DMS53 (cell line): ENCODE measurements at places on chromosomes 2 and 18.

DNA sequence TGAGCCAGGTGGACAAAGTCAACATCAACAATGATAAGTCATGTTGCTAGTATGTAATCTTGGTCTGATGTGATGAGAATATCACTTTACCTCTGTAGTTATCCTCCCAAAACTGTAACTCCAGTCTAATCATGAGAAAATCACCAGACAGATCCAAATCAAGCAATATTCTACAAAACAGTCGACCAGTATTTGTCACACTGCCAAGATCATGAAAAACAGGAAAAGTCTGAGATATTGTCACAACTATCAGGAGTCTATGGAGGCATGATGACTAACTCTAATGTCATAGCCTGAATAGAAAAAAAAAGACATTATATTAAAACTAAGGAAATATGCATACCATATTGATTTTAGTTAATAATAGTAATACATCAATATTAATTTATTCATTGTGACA is 1883.3 kb upstream of the CELF4 start:
- DNase-seq: peak; percentile 50

DNA sequence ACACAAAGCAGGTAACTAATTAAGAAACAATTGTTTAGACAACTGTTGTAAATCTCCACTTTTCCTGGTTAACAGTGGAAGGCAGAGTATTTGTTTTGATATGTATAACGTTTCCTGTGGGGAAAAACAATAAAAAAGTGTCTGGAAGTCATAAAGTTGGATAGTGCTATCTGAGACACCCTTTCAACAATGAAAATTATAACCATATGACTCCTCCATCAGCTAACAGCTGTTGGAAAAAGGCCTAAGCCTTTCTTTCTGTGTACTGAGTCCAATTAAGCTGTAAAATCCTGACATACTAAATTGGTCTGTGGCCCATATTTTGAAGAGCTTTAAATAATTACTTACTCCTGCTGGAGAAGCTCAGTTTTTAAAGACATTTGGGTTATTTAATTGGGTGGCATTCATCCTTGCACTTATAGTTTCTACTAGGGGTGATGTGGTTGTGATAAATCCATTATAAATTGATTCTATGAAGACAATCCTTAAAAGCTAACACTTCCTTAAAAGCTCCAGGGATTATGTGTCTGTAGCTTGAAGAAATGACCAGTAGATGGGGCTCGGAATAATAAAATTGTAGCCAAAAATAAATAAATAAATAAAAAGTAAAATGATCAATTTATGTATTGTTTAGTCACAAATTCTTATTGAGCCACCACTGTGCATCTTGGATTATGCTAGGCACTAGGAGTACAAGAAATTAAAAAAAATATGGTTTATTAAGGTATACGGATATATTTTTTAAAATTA is 698.1 kb upstream of the NXPH2 start:
- no peak for DNase-seq

DNA sequence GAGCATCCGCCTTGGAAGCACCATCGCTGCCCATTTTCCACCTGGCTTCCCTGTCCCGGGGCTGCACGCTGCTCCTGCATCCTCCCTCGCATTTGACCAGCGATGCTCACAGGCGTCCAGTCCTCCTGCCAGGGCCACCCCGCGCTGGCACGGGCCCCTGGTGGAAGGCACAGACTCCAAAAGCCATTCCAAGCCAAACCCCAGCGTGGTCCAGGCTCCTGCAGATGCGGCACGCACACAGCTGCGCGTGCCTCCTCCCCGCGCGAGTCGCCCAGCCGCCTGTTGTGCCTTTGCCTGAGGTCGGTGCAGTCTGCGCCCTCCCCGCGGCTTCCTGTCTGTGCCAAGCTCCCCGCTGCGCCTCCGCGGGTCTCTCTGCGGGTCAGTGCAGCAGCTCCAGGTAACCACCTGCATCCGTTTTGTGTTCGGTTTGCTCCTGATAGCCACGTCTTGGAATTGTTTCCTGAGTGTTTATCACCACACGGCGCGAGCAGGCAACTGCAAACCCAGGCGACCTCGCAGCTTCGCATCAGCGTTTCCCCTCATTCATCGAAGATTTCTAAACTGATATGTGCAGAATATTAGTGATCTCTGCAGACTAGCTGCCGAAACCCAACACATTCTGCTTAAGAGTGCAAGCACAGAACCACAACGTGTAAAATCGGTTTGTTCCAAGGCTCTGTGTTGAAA is 65.2 kb upstream of the SALL3 start:
- DNase-seq: no peak

DNA sequence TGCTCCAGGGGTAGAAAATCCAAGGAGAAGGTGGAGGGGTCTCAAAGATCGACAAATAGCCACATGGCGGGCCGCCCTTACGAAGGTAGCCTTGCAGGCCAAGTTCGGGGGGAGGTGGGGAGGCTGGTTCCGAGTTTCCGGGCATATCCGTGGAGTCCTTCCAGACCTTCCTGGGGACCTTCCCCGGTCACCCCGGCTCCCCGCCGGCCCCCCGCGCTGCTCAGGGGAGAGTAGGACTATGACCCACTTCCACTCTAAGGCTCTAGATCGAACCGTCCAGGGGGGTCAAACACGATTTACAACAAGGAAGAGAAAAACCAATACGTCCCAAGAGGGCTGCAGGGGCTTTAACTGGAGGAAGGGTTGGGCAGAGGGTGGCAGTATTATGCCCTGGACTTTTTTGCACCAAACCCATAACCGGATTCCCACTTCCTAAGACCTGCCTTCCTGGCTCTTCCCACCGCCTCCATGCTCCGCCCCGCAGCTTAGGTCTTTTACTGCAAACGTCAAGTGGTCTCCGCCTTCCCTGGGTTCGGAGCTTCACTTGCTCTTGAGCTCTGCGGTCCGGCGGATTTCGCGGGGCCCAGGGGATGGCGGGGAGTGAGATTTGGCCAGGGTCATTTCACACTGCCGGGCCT is 779 bp upstream of the LYPD6 start:
- peak; percentile 81 for DNase-seq

GRCh38 chr2:14806613-14807012 is 174.1 kb downstream of the LRATD1 start:
- no peak for DNase-seq

- no peak for DNase-seq
Measured at GRCh38 chr2:98893911-98894321, 42.1 kb downstream of the CRACDL start.

DNA sequence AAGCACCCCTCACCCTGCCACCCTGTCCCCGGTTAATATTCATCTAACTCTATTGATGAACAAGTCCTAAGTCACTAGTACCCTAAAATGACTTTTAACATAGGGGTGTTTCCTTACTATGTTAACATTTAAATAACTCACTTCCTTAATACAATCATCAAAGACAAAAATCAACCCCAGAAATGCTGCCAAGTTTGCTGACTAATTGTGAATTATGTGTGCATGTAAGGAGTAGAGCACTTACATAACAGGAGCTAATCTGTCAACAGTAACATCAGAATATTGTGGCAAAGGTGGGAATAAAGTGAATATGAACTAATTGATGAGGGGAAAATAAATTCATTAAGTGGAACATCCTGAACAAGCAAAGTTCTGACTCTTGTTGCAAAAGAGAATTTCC is 81.4 kb upstream of the ERBB4 start:
- DNase-seq: no peak

- DNase-seq: no peak
Measured at GRCh38 chr18:6261938-6262337, 152.8 kb downstream of the L3MBTL4 start.

DNA sequence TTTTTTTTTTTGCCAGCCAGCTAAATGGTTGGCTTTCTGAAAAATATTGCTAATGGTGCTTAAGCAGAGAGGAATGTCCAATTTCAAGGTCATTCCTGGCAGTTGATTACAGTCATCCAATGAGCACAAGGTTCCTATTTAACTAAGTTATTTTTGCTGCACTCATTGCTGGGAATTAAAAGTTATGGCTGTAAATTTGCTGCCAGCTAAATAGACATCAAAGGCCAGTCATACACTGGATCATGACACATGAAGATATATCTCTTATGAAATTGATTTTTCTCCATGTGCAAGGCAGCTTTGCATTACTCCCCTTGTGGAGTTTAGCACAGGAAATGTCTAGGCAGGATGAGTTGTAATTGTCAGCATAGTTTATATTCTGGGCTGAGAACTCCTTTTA is 1898.4 kb upstream of the CELF4 start:
- DNase-seq: no peak

- DNase-seq: no peak
Measured at GRCh38 chr18:261398-262073, 6.3 kb downstream of the THOC1 start.

DNA sequence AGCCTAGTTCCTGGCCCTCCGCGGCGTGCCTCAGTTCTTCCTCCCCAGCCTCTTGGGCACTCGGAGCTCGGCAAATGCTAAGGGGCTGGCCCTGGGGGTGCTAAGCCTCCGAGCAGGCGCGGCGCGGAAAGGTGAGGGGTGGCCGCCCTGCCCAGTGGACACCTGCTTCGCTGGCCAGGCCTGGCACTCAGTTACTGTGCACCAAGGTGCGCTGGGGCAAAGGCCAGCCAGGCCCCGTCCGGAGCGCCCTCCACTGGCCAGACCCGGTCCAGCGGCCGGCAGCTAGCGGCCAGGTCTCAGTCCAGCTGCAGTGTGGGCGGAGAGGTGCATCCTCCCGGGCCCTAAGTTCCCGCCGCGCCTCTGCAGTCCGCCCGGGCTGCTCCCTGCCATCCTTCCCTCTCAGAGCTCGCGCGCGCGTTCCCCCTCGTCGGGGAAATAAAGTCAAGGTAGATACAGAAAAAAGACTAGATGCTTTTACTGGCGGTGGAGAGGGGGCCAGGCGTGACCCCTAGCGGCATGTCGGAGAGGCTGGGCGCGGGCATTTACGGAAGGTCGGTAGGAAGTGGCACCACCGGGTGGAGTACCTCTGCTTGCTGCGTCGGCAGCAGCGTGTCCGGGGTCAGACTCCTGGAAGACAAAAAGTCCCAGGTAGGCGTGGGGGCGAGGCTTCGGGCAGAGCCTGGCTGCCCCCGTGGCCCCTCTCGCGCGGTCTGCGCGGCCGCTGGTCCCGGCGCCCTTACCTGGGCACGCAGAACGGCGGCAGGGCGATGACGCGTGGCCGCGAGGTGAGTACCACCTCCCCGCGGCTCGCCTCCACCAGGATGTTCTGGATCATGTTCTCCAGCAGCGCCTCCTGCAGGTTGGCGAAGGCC is 9.4 kb upstream of the CRYBA2 start:
- DNase-seq: peak; percentile 96

DNA sequence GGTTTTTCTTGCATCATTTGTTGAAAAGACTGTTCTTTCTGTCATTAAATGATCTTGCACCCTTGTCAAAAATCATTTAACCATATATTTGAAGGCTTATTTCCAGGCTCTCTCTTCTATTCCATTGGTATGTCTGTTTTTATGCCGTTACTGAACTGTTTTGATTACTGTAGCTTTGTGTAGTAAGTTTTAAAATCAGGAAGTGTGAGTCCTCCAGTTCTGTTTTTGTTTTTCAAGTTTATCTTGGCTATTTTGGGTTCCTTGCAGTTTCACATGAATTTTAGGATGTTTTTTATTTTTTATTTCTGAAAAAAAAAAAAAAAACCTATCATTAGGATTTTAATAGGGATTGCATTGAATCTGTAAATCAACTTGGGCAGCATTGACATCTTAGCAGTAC is 39.0 kb downstream of the SLC39A10 start:
- DNase-seq: no peak

DNA sequence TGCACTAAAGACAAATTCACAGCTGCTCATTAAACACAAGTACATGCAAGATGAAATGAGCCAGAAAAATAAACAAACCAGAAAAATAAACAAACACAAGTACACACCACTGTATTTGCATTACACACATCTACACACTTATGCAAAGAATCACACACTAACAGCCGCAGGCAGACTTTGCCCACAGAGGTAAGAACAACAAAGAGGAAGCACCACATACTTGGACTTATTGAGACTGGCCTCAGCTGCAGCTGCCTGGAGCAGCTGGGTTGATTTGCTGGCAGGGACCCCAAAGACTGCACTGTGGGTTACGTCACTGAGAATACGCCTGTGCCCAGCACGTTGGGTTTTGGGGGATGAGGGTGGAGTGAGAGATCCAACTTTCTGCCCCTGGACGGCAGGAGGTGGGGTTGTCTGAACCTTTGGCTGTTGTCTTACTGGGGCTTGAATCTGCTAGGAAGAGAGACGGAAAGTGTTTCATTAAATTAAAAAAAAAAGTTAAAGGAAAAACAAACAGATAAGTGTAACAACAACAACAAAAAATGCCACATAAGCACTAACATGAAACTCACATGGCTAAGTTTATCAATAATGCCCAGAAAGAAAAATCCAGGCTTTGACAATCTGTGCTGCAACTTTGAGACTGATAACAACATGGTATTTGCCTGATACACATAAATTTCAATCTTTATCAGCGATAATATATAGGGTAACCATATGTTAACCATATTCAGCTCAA is 71.9 kb upstream of the NFU1 start:
- peak; percentile 82 for DNase-seq

DNA sequence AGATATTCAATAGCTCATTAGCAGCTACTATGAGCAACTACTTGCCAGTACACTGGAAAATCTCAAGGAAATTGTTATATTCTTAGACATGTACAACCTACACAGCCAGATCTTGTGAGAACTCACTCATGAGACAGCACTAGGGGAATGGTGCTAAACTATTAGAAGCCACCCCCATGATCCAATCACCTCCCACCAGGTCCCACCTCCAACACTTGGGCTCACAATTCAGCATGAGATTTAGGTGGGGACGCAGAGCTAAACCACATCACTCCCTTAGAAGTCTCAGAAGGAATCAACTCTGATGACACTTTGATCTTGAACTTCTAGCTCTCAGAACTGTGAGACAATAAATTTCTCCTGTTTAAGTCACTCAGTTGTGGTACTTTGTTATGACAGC is 418.3 kb upstream of the SPHKAP start:
- DNase-seq: no peak

GRCh38 chr2:191625446-191625845 is 52.5 kb upstream of the NABP1 start:
- no peak for DNase-seq

DNA sequence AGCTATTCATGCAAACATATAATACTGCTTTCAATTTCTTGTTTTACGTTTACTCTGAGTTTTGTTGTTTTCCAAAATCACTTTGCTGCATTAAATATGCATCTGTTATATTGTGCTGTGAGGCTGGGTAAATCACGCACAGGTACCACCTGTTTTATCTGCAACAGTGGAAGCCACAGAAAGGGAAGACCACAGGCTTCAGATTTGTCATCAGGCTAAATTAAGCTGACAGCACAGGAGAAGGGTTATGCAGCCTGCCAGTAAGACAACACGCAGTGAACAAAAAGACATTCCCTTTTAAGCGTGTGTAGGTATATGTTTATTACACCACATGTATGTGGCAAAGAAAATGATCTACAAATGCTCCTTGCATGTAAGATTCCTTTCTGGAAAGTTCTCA is 38.2 kb downstream of the ZNF516 start:
- DNase-seq: no peak

GRCh38 chr2:182666674-182667314 is 49.3 kb upstream of the DNAJC10 start:
- DNase-seq: peak; percentile 89

GRCh38 chr18:58364876-58365528 is 263.9 kb downstream of the ALPK2 start:
- no peak for DNase-seq
